ENCODE measurements at places on chromosomes 16 and 17.

DNA sequence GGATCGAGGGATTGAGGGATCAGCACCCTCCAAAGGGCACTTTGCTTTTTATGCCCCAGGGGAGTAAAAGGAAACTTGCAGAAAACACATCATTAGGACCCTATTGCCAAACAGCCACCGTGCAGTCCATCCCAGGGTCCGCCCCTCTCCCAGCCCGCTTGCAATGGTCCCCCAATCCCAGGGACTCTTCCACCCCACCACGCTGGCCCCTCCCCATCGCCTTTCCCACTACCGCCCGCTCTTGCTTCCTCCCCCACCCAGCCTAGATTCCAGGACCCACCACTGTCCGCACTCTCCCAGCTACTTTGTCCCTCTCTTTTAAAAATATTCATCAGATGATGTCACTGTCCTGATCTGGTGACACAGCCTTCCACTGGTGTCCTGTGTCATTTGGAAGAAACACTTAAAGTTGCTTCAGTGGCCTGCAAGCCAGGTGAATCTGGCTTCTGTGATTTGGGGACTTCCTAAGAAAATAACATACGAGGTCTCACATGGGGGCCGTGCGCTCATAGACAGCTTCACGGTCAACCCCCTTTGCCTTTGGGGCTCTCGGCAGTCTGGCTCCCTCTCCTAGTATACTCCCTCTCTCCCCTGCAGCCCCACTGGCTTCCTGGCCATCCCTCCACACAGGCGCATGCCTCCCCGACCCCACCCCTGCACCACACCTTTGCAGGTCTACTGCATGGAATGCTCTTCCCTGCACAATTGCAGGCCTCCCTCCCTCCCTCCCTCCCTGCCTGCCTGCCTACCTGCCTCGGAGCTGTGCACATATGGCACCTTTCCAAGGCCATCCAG, 127.9 kb downstream of the RBFOX3 start:
- DNase-seq: no peak

DNA sequence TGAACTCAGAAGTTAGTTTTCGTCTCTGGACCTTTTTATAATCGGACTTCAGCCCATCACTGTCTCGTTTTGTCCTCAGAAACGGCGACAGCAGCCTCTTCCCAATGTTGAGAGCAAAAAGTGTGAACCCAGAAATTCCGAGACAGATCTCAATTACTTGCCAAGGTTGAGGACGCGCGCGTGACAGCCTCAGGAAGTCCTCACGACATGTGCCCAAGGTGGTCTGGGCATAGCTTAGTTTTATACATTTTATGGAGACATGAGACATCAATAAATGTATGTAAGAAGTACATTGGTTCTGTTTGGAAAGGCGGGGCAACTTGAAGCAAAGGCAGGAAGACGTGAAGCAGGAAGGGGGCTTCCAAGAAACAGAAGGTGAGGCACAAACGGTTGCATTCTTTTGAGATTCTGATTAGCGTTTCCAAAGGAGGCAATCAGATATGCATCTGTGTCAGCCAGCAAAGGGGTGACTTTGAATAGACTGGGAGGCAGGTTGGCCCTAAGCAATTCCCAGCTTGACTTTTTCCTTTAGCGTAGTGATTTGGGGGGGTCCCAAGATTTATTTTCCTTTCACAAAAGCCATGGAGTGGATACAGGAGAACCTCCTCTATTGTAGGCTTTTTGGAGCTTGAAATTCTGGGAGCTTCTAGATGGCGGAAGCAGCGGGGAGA, 583 bp upstream of the ZNF747 start:
- peak; percentile 21 for DNase-seq

GRCh38 chr17:8894673-8895578, 27.5 kb upstream of the PIK3R6 start:
- DNase-seq: peak; percentile 69

- DNase-seq: no peak
These were observed 68.8 kb upstream of the ZNF750 start for GRCh38 chr17:82908543-82909160.

DNA sequence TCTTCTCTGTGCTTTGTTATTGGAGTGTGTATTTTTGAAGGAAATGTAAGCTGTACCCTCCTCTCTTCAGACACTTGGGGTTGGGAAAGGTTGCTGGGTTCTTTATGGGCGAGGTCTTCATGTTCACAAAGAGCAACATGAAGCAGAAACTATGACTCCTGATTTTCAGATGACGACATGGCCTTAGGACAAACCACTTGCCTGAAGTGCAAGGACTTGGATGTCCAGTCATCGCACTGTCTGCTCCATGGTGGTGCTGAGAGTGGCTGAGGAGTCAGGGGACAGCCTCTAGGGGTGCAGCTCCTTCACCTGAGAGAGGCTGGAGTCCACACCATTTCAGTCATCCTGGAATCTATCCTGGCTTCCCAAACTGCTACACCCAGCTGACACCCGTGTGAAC, 183.9 kb upstream of the CDH5 start:
- DNase-seq: no peak

DNA sequence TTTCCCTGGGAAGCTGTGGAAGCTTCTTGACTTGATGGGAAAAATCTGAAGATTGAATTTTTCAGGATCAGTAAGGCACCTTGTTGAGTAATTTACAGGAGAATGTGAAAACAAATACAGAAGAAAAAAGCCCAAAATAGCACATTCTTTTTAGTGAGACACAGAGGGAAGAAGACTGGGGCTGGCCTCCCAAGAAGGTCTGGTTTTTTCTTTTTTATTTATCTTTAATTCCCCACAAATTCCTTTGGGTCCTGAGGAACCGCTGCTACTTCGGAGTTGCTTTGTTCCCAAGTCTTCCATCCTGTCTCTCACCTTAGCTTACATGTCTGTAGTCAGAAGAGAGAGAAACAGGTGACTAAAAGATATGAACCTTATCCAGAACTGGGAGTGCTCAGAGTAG, 166.6 kb upstream of the NOG start:
- no peak for DNase-seq

GRCh38 chr17:48427598-48427997, 2.4 kb downstream of the SKAP1 start:
- DNase-seq: no peak

- DNase-seq: no peak
These were observed 7.6 kb downstream of the ALOX15B start for GRCh38 chr17:8046306-8046928.

- DNase-seq: peak; percentile 89
These were observed 26.4 kb upstream of the CLEC18A start for GRCh38 chr16:69924777-69925191.

DNA sequence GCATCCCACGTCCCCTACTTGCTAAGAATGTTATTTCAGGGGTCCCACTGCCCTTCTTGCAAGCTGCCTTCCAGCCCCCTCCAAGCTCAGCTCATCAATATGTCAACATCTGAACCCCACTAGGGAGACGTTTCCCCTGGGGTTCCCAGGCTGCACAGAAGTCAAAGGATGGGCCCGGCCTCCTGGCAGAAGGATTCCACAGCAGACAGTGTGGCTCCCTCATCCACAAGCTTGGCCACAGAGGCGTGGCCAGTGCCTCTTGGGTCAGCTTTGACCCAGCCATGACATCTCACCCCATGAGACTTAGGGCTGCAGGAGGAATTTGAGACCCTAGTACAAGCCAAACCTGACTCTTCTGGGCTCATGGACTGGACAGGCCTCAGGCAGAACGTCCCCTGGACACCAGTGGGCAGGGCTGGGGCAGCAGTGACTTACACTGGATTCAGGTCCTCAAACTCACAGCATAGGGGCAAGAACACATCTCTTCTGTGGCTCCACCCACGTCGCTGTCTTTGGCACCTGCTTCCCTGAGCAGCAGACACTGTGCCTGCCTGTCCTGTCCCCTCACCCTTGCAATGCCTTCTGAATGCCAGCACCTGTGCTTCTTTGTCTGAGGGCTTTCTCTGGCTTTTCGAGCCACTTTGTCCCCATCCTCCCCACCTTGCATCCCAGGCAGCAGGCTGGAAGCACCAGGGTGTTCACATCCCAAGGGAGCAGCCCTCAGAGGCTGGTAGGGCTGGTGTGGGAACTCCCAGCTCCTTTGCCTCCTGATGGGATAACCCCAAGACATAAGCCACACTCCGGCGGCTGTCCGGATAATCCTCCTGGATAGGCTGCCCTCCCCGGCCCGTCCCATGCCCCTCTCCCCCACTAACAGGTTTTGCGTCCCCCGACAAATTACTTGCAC, 56.0 kb upstream of the ENPP7 start:
- no peak for DNase-seq

DNA sequence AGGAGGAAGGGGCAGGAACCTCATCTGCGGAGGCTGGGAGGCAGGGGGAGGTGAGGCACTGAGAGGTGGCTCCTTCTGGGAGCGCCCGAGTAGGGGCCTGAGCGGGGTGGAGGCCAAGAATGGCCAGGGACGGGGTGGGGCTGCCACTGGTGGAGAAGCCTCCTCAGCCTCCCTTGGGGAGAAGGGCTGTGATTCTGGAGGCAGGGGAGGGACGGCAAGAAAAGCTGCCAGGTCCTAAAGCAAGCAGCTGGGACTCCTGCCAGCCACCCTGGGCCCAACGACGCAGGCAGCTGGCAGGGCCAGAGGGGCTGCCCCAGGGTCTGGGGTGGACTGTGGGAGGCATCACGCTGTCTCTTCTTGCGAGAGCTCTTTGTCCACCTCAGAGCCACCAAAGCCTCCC, 12.7 kb upstream of the MLKL start:
- no peak for DNase-seq

GRCh38 chr17:44221084-44221861, 1.8 kb upstream of the UBTF start:
- peak; percentile 82 for DNase-seq

DNA sequence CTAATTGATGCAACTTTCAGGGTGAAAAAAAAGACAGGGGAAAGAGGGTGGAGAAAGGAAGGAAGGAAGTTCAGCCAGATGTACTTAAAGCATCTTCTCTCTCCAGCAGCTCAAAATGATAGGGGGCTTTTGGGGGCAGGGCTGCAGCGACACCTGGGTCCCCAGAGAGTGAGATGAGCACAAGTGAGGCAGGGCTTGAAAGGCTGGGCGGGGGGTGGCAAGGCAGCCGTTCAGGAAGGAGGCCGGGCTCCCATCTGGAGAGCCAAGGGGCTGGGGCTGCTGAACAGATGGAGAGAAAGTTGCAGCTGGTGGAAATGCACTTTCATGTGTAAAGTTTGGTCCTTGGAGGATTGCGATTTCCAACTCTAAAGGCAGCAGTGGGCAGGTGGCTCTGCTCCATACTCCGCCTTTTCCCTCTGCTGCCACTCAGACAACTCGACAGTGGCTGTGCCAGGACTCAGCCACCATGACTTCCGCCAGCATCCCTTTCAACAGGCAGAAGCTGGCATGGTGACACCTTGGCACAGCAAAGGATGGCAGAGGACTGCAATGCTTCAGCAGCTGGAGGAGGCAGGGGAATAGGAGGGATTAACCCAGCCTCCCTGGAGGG, 7.7 kb downstream of the SLC35B1 start:
- DNase-seq: no peak

GRCh38 chr16:65817066-65817465, 549.4 kb upstream of the CDH5 start:
- no peak for DNase-seq

All from fibroblast of upper back skin (primary cell).